ENCODE measurements at places on chromosomes 11 and 22.

DNA sequence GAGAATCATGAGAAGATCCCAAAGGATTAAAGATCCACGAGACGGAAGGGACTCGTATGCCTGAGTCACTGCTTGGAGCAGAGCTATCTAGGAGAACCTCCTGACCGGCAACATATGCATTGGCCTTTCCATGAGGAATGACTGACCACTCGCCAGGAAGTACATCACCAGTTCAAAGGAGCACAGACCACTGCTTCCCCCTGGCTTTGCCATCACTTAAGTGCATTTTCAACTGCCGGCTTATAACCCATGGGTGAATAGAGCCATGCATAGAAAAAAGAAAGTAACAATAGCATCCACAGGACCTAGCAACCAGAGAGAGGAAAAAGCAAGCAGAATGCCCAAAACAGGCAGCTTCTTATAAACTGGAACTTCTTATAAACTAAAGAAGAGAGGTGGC is 98.3 kb upstream of the ZC3H12C start:
- DNase-seq = no peak

- peak; percentile 27 for DNase-seq
Measured at GRCh38 chr22:42961810-42962209, 53.1 kb downstream of the PACSIN2 start.

- no peak for DNase-seq
Measured at GRCh38 chr22:26460202-26460601, 23.4 kb downstream of the HPS4 start.

DNA sequence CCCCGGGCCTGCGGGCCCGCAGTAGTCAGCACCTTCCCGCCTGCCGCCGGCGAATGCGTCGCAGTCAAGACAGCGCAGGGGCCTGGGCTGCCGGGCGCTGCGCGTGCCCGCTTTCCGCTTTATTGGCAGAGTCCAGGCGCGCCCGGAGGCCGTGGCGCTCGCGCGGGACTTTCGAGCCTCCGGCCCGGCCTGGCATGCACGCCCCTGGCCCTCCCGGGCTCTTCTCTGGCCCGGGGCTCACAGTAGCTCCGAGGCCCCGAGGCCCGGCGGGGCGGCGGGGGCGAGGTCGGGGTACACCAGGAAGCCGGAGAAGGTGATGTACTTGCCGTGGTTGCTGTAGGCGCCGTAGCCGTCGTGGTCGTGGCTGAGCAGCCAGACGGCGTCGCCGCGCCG is 3.1 kb downstream of the FAM180B start:
- no peak for DNase-seq

GRCh38 chr11:89381094-89381493 is 110.1 kb downstream of the NOX4 start:
- peak; percentile 96 for DNase-seq

- DNase-seq = no peak
Measured at GRCh38 chr11:109972939-109973338, 120.3 kb upstream of the ZC3H12C start.

- peak; percentile 47 for DNase-seq
Measured at GRCh38 chr11:122664188-122664587, 8.7 kb downstream of the UBASH3B start.

DNA sequence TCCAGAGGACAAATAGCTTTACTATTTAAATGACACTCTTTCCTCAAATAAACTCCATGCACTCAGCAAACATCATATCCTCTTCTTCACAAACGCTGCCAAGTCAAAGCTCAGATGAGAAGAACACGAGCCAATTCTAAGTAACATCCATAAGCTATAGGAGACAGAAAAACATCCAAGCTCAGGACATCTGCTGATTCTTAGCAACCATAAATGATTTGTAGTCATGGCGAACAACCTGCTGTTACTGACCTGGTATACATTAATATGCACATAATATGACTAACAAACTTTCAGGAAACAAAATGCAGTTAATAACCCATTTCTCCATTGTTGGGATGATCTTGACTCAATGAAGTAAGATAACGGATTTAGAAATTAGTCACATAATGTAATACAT is 6.7 kb downstream of the GALNT18 start:
- DNase-seq = no peak

- DNase-seq = peak; percentile 72
Measured at GRCh38 chr11:121870206-121871045, 245.6 kb downstream of the BLID start.

- DNase-seq = peak; percentile 18
Measured at GRCh38 chr22:44632541-44633396, 69.2 kb upstream of the PRR5 start.

DNA sequence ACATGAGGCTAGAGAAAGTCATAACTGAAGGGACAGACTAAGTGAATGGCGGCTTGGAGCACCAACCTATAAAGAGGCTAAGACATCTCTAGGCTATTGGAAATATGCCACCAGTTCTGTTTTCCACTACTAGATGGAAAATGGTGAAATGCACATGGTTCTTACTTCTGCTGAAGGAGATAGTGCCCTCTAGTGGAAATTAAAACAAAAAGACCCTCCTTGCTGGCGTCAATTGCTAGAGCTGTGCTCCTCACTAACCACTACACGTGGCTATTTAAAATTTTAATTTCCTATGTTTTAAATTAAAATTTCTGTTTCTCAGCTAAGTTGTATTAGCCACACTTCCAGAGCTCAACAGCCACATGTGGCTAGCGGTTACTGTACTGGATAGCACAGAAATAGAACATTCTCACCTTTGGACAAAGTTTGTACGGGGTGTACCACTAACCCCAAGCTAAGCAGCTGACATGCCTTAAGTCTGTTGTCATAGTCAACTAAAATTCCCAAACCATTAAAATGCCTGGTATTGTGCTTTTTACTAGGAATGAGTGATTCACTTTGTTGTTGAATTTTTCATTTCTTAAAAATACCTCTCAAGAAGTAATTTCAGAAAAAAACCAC is 34.1 kb upstream of the CALCA start:
- DNase-seq = peak; percentile 48

DNA sequence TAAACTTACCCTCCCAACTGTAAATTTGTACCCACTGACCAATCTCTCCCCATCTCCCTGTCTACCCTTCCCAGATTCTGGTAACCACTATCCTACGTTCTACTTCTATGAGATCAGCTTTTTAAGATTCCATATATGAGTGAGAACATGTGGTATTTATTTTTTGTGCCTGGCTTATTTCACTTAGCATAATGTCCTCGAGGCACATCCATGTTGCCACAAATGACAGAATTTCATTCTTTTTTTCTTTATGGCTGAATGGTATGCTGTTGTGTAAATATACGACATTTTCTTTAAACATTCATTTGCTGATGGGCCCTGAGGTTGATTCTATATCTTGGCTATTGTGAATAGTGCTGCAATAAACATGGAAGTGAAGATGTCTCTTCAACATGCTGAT is 74.7 kb upstream of the RRM1 start:
- DNase-seq = peak; percentile 25

DNA sequence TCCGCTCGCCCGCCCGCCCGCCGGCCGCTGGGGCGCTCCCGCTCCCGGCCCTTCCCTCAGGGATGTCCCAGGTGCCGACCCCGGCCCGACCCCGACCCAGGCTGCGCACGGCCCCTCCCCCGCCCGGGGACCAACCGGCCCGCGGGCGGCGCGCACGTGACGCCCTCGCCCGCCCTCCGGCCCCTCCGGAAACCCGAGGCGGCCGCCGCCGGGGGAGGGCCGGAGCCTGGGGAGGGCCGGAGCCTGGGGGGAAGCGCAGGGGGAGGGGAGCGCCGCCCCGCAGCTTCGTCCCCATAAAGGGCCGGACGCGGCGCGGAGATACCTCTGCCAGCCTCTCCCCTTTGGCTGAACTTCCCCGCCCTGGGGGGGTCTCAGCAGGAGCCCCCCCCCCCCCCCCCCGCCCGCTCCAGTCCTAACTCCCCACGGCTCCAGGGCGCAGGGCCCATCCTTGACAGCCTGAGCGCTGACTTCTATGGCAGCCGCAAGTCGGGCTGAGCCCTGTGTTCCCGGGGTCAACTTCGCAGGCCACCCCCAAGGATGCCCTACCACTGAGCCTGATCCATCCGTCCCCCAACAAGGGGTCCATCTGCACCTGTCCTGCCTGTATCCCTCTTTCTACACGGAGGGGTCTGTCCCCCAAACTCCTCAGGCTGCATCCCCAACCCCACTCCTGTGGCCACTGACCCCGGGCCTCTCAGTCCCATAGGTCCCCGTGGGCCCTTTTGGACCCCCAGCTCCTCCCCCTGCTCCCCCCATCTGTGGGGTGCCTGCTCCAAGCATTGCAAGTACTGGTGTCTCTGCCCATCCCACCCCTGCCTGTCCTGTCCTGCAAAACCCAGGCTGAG is at the start of gene MAPK12:
TSS of gene MAPK12 (minus strand) at position 69 of the 845 bp plus-strand sequence. CDS start 174 bp downstream, outside the sequence.
- no peak for DNase-seq

DNA sequence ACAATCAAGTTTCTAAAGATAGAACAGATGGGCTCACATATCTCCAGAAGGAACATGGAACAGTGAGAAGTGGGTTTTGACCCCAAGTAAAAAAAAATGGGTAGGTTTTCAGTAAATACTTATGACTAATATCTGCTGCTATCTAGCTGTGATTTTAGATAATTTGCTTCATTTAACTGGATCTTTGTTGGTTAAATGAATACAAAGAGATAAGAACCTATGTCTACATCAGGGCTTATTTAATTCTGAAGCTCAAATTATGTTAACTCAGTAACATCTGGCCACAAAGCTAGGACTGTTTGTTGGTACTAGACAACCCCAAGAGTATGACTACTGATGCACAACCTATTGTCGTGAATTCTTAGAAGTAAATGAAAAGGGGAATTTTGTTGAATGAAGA is 144.4 kb upstream of the SESN3 start:
- no peak for DNase-seq

DNA sequence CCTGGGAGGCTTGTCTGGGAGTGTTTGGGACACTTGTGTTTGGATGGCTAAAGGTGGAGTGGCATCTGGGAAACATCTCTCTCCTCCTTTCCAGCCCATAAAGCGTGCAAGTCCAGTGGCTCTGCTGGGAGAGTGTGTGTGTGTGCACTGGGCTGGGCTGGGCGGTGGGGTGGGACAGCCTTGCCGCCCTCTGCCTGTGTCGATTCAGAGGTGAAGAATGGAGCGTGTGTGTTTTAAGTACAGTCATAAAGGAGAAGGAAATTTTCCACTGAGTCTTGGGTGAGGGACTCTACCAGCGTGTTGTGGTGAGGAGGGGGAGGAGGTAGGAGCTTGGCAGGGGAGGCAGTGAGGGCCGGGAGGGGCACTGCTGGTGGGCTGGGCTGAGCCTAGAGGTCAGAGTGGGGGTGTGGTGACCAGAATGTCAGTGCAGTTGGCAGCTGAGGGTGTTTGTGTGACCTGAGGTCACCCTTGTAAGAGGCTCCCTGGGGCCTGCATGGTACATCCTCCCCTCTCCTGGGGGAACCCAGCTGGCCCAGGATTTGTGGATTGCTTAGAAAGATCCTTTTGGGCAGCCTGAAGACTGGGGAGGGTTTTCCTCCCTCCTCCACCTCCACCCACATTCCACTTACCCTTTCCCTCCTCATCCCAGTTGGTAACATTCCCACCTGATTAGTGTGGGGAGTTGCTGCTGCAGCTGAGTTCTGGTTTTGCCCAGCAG is 1.7 kb downstream of the TIMP3 start:
- DNase-seq = peak; percentile 63

DNA sequence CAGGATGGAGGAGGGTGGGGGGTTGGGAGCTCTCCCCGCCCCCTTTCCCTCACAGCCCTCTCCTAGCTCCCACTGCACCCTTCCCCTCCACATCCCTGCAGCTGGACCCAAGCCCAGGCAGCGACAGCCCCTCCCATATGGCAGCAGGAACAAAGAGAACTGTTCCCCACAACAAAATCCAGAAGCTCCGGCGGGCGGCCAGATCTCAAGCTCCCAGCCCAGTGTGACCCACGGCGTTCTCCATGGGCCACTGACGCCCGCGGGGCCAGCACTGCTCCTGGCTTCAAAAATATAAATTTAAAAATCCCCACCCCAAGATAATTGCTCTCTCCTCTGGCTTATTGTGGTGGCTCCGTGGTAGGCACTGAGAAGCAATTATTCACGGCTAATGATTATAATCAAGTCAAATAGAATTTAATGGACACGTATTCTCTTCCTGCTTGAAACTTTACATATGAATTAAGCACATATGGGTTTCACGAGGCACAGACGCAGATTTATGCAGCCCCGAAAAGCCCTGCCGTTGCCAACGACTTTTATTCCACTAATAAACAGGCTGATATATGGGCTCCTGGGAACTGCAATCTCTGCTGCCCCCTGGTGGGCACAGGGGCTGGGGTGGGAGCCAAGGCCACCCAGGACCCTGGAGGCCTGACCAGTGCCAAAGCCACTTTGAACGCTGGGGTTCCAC is 17.5 kb downstream of the MACROD1 start:
- DNase-seq = peak; percentile 66

GRCh38 chr11:36361901-36362391 is 65.9 kb downstream of the PRR5L start:
- DNase-seq = peak; percentile 90

- DNase-seq = no peak
Measured at GRCh38 chr11:82767123-82767522, 33.5 kb upstream of the FAM181B start.

GRCh38 chr22:48943567-48944432 is 883.9 kb downstream of the BRD1 start:
- peak; percentile 1 for DNase-seq

DNA sequence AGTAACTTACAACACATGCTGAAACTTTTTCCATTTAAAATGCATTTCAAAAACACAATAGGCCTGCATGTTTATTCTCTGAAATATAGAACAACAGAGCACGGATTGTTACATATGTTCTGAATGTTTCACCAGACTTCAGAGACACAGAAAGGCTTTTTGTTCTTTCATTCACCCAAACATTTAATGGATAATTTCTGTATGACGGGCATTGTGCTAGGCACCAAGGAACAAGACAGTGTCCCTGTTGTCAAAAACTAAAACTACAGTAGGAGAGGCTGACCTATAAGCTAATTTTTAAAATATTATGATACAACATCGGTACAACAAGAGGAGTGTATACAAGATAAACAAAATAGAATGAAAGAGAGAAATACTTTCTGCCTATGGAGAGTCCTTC is 81.9 kb upstream of the TEAD1 start:
- no peak for DNase-seq

DNA sequence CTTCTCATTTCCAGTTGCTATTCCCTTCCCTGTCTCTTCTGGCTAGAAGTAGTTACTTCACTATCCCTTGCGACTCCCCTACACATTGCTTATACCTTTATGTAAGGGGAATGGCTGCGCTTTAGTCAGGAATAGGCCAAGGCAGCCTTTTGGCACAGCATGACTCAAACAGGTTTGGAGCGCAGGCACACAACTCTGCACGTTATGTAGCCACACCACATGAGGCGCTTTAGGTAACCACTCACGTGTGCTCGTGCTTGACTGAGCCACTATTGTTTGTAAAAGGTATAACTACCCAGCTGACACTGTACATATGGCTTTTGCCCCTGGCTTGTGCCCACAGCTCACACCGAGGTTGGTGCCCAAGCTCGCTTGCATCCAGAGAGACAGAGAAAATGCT is 46.7 kb upstream of the LIPT2 start:
- DNase-seq = no peak

DNA sequence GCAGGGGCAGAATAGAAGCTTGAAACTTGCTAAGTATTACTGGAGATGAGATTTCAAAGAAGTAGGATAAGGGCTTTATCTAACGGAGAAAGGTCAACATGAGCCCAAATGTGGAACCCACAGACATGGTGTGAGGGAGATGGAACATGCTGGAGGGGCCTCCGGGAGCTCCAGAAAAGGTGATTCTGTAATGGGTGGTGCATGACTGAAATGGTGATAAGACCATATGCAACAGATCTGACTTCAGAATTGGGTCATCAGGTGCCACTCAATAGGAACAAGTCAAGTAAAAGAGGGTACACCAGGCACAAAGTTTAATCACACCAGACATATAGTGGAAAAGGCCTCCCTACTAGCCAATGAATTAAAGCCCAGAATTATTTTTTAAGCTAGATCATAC is 7.9 kb upstream of the CEP295 start:
- DNase-seq = no peak

- no peak for DNase-seq
Measured at GRCh38 chr11:74648894-74649293, 56.5 kb downstream of the POLD3 start.

All from AG10803 (cell line).